Fibroblast of villous mesenchyme (primary cell): ENCODE measurements at places on chromosomes 1 and 21.
A peak's percentile ranks its signal among the peaks of the same experiment; 100 is the strongest.

GRCh38 chr1:65065524-65066418, 82.2 kb upstream of the AK4 start:
- DNase-seq: no peak

GRCh38 chr1:185328255-185328654, 11.2 kb upstream of the IVNS1ABP start:
- DNase-seq: no peak

- DNase-seq: peak; percentile 75
Observed at GRCh38 chr1:30962609-30963508, 54.3 kb upstream of the SDC3 start.

DNA sequence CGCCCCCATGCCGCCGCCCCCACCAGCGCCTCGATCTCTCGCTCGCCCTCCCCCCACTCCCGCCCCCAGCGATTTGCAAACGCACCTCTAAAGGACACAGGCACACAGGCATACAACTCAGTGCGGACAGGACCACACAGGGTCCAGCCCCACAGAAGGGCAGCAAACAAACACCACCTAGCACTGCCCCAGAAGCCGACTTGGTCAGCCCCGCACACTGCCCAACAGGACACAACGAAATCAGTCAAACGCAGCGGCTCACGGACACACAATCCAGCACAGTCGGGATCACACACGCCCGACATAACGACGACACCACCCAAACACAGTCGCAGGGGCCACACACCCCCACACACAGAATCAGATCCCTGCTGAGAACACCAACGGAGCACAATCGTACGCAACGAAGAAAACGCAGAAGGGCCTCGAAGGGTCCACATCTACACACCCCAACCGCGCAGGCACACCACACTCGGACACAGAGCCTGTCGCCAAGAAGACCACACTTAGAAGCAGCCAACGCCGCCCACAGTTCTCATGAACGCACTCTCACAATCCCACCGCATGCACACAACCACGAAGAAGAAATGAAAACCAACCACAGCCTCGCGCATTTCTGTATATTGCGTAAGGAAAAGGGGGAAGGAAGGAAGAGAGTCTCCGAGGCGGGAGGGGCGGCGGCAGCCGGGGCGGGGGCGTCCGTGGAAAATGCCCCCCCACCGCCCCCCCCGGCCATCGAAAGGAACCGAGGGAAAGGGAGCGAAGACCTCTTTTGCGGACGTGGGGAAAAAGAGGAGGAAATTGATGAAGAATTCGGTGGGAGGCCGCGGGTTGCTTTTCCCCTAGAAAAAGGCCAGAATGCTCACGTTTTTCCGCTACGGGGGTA, 481 bp downstream of the TAL1 start:
- DNase-seq: peak; percentile 53

DNA sequence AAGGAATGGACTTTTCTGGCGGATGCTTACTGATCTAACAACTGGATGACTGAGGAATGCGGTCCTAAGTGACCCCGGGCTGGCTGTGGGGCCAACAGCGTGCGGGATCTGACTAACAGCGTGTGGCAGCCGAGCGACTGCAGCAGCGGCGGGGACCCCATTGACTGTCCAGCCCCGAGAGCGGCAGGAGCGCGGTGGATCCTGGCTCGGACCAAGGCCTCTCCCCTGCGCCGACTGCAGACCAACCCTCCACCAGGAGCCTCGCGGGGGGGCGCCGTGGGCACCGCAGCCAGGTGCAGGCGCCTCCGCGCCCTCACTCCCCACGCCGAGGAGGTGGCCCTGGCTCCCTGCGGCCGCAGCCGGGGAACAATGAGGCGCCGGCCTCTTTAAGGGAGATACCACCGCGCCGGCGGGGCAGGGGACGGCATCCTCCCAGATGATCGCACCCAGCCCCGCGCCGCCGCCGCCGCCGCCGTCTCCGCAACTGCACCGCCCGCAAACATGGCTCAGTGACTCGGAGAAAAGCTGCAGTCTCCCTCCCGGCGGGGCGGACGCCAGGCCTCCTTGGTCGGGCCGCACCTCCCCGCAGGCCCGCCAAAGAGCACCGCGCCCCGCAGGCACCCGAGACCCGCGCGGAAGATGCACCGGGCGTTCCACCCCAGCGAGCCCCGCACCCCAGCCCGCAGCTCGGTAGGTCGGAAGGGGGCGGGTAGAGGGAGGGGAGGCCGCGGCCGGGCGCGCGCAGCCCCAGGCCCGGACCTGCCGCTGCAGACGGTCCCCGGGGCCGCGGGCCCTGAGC, 694 bp upstream of the PDIK1L start:
- DNase-seq: peak; percentile 70

DNA sequence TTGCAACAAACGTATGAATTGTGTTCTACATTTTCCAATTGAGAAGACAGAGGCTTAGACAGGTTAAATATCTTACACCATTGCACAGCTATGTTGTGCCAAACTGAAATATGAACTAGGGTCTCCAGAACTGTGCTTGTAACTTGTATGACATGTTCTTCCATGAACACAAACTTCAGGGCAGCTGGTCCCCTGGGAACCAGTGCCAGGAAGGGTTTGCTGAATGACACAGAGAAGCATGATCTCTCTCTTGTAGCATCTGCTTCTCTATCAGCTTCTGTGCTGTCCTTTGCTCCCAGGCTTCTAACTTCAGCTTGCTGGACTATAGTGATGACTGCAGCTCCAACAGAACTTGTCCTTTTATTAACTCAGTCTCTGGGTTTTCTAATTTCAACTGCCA, 385.5 kb downstream of the SIPA1L2 start:
- no peak for DNase-seq

- DNase-seq: no peak
Observed at GRCh38 chr1:157086299-157086698, 13.3 kb downstream of the ETV3L start.

DNA sequence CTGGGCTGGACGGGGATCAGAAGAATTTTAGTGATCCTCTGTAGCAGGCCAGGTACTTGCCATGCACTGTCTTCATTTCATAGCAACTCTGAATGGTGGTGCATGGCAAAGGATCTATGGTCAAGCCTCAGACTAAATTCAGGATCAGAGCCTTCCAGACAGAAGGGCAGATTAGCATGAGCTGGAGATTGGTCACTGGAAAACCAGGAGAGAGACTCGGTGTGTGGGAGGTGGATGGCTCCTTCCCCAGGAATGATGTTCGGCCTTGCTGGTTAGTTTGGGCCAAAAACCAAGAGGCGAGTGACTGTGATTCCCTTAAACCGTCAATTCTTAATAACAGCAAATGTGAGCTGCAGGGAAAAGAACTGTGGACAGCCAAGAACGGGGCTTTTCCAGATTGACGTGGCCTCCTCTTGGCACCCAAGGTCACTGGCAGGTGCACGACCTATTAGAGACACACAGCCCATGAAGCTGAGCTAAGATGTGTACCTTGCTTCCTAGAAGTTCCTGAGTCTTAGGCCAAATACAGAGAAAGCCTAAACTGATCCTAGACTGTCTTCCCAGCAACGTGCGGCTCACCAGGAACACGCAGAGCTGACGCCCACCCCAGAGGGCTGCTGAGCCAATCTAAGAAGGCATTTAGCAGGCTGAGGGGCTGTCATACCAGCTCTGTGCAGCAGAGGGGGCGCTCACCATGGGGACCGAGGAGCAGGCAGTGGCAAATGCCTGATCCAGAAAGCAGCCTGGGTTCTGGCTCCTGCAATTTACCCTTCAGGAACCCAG, 18.5 kb downstream of the ALDH4A1 start:
- peak; percentile 65 for DNase-seq

- DNase-seq: peak; percentile 43
Observed at GRCh38 chr1:19844731-19845495, 29.8 kb upstream of the RNF186 start.

DNA sequence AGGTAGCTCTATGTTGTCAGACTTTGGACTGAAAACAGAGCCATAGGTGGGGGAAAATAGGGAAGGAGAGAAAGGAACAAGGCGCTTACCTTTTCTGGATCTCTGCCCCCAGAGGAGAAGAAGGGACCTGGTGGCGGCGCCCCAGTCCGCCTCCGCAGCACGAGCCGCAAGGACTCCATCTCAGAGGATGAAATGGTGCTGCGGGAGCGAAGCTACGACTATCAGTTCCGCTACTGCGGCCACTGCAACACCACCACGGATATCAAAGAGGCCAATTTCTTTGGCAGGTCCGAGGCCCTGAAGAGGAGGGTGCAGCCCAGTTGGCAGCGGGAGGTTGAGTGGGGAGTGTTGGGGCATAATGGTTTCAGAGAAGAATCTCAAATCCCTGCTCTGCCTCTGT, 18.5 kb upstream of the TMEM222 start:
- DNase-seq: no peak

GRCh38 chr1:246760422-246761347, 36.5 kb downstream of the SCCPDH start:
- no peak for DNase-seq

- peak; percentile 73 for DNase-seq
Observed at GRCh38 chr1:224623310-224623714, 7.2 kb downstream of the CNIH3 start.

DNA sequence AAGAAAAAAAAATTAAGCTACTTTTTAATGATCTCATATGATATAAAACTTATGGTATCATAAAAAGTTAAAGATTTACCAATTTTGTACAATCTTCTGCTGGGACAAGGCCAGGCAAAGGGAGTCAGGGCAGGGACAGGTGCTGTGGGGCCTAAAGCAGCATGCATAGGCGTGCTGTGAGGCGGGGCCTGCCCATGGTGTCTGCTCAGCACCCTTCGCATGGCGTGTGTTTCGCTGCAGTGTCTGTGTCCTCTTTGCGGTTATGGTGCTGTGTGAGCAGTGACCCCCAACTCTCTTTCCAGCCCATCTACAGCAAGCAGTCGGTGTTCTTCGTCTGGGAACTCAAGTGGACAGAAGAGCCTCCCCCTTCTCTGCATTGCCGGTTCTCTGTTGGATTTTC, 13.4 kb upstream of the PWP2 start:
- no peak for DNase-seq

DNA sequence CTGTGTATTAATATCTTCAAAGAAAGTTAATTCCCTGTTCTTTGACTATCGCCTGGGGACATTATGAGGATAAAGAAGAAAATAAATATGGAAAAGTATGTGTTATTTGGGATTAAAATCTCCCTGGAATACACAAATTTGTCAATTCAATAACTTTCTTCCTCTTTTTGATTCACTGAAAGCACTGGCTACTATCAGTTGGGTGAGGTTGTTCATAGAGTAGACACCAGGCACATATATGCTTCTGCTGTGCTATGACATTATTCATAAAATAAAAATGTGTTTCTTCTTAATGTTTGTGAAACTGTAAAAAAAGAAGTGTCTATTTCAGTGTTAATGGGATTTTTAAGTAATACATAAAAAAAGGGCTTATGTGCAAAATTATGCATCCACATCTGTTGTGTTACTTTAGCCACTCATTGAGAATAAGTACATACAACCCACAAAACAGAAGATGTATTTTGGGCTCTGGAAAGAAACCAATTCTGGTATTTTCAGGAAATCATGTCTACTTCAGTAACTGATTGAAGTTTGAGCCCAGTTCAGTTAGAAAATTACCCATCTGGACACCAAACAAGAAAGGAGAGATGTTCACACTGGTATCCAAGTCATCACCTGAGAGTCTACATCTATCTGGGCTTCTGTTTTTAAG, 169.4 kb downstream of the GABPA start:
- no peak for DNase-seq

- DNase-seq: no peak
Observed at GRCh38 chr1:164953815-164954214, 394.8 kb downstream of the PBX1 start.
